ENCODE measurements at places on chromosomes 16 and 17.

- DNase-seq, result peak; percentile 65
Measured at GRCh38 chr17:35460354-35460851, 11.8 kb upstream of the SLFN13 start.

GRCh38 chr17:61187038-61187437, 212.6 kb upstream of the TBX2 start:
- no peak for DNase-seq

GRCh38 chr17:29180788-29181160, 576 bp upstream of the MYO18A start:
- DNase-seq, result no peak

- DNase-seq, result no peak
Measured at GRCh38 chr16:52634104-52634503, 87.2 kb upstream of the TOX3 start.

- DNase-seq, result no peak
Measured at GRCh38 chr16:79347277-79347676, 253.3 kb downstream of the MAF start.

DNA sequence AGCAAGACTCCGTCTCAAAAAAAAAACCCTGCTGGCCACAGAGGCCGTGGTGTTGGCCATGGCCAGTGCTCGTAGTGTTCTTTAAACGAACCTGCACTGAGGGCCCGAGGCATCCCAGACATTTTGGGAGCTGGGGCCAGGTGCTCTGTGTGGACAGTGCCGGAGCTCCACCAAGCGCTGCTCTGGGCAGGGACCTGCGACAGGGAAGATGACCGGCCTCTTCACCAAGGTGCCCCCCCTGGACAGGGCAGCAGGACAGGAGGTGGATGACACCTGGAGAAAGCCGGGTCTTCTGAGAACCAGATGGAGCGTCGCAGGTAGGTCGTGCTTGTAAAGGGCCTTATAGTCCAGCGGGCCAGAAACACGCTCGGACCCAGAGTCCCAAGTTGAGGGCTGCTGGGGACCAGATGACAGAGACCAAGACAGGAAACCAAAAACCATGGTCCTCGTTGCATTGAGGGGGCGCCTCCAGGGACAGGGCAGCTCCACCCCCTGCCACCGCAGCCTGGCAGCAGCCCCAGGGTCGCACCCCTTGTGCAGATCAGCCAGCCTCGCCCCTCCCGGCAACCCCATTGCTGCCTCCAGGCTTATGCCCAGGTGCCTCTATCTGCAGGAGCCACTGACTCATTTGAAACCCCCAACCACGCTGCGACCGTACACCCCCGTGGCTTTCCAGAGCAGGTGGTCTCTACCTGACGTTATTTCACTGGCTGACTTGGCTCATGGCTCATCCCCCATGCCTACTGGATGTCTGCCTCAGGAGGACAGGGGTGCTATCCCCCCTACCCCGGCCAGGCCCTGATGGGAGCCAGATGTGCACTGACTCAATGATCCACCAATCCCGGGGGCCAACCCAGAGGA, 4.2 kb upstream of the NTN3 start:
- DNase-seq, result no peak

DNA sequence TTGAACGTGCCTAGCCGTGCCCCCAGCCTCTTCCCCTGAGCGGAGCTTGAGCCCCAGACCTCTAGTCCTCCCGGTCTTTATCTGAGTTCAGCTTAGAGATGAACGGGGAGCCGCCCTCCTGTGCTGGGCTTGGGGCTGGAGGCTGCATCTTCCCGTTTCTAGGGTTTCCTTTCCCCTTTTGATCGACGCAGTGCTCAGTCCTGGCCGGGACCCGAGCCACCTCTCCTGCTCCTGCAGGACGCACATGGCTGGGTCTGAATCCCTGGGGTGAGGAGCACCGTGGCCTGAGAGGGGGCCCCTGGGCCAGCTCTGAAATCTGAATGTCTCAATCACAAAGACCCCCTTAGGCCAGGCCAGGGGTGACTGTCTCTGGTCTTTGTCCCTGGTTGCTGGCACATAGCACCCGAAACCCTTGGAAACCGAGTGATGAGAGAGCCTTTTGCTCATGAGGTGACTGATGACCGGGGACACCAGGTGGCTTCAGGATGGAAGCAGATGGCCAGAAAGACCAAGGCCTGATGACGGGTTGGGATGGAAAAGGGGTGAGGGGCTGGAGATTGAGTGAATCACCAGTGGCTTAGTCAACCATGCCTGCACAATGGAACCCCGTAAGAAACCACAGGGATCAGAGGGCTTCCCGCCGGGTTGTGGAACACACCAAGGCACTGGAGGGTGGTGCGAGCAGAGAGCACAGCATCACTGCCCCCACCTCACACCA, 724 bp downstream of the GAA start:
- no peak for DNase-seq

DNA sequence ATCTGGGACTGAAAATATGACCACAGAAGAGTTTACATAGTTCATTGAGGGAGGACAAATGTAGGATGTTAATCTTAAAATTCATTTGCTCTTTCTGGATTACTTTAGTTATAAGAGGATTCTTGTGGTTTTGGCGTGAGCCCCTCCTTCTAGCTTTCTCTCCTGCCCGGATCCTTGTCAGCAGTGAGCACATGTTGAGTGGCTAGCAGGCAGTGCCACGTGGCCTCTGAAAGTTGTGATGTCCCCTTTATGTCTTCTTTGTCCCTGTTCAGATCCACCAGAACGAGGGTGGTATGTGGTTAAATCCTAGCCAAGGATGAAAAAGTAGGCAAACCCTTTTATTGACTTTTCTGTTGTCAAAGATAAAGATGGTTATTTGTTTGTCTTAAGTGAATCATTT, 83.8 kb downstream of the GNAO1 start:
- DNase-seq, result no peak

GRCh38 chr17:40086150-40087044, 14.0 kb downstream of the NR1D1 start:
- no peak for DNase-seq

- DNase-seq, result no peak
Measured at GRCh38 chr16:89546781-89547180, 13.7 kb upstream of the RPL13 start.

DNA sequence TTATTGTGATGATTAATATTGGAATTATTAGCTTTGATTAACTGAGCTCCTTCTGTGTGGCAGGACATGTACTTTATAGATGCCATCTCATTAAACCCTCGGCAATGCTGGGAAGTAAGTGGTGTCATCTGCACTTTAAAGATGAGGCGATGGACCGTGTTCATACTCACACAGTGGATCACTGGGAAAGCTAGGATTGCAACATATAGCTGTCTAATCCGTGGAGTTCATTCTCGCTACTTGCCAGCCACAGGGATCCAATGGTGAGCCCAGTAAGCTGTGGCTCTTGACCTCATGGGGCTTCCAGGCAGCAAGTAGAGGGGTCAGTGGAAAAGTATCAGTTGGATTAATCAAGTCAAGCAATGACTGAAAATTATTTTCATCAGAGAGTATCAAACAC, 587.9 kb downstream of the CDH13 start:
- no peak for DNase-seq

- DNase-seq, result no peak
Measured at GRCh38 chr16:57993438-57993837, 7.0 kb downstream of the ZNF319 start.

DNA sequence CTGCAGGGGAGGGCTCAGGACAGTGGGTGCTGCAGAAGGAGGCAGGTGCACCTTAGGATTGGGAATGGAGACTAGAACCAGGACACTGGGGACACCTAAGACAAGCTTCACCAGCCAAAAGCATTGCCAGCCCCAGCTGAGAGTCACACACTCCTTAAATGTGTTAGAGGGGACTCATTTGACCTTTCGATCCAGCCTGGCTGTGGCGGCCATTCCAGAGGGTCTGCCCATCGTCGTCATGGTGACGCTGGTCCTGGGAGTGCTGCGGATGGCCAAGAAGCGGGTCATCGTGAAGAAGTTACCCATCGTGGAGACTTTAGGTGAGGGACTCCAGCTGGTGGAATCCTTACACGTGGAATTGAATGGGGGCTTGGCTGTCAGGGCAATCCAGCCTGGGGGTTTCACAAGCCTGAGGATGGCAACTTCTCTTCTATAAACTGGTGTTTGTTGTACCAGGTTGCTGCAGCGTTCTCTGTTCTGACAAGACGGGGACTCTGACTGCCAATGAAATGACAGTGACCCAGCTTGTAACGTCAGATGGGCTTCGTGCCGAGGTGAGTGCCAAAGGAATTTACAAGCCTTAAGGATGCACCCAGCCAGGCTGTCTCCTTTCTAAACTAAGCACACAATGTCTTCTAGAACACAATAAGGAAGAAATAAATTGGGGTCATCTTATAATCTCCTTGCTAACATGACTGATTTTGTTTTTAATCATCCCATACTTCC, 65.3 kb downstream of the MEAK7 start:
- no peak for DNase-seq

DNA sequence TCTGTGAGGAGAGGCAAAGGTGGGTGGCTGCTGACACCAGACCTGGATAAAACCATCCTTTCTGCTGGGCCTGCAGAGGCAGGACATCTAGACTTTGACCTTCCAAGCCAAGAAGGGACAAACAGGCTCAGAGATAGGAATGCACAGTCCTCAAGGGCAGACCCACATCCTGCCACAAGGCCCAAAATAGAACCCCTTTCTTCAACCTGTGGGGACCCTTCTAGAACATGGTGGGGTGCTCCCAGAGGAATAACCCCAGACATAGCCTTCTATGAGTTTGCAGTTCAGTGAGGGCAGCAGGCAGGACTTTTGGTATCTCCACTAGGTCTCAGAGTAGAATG, 3.8 kb upstream of the CBFB start:
- peak; percentile 38 for DNase-seq

- DNase-seq, result no peak
Measured at GRCh38 chr16:9062301-9062700, 29.1 kb upstream of the HAPSTR1 start.

GRCh38 chr16:86962913-86963312, 354.3 kb downstream of the C16orf95 start:
- no peak for DNase-seq

DNA sequence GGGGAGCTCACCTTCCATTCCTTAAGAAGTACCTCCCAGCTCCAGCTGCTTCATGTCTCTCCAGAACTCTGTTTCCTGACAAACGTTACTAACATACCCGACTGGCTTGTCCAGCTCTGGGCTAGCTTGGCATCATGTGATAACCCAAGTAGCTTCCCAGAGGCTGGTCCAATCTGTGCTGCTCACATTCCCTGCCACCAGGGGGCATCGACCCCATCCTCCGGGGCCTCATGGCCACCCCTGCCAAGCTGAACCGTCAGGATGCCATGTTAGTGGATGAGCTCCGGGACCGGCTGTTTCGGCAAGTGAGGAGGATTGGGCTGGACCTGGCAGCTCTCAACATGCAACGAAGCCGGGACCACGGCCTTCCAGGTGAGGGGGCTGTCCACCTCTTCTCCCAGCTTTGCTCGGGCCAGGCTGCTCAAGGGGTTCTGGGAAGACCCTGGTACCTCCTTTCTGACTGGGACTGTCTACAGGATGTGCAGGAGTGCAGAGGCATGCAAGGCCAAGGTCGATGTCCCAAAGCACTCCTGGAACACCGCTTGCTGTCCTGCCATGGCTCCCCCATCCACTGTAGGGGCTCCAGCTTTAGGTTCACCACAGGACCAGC, 7.6 kb downstream of the EPX start:
- DNase-seq, result no peak

- peak; percentile 1 for DNase-seq
Measured at GRCh38 chr17:67588326-67588725, 129.4 kb upstream of the NOL11 start.

GRCh38 chr16:31487720-31488467, 5.0 kb downstream of the SLC5A2 start:
- no peak for DNase-seq

DNA sequence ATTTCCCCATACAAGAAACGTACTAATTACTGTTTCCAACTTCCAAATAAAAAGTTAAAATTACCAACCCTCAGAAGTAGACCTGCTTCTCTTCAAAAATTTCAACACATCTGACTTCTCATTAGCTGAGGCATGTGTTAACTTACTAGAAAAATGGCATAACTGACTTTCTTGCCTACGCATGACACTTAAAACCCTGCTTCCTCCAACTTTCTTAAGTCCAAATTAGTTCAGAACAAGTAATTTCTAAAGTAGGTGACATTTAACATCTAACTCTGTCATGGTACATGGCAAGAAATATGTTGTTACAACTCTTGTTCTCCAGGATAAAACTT, 6.7 kb downstream of the USP7 start:
- DNase-seq, result no peak

DNA sequence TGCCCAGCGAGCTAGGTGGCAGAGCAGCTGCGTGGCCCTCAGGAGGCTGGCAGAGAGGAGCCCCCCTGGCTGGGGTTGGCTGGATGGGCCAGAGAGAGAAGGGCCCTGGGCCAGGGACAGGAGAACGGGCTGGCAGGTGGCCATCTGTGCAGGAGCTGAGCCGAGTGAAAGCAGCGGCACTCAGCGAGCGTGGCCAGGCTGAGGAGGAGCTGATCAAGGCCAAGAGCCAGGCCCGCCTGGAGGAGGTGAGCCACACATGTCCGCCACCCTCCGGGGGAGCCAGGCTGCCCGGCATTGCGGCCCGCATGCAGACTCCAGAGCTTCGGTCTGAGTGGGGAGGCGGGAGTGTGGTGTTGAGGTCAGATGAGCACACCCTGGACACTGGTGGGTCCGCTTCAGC, 2.1 kb upstream of the RAC3 start:
- no peak for DNase-seq

GRCh38 chr16:78524066-78524595, 424.7 kb downstream of the WWOX start:
- no peak for DNase-seq

DNA sequence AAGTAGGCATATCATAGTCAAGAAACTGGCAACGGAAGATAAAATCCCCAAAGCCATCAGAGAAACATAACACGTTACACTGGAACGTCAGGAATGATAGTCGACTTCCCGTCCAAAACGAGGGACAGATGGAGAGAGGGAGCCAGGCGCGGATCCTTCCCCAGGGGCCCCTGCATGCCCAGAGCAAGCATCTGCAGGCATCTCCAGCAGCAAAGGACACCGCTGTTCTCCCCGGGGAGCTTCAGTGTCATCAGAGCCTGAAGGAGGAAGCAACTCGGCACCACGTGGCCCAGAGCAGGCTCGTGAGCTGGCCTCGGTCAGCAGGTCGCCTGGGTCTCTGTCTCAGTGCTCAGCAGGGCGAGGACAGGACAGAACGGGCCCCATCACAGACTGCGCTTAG, 50.1 kb downstream of the LMF1 start:
- DNase-seq, result no peak
